ENCODE measurements at places on chromosomes 3 and 15. TPM values are rescaled to one million over a fixed set of nuclear protein-coding genes. Genes with fewer than 3 reads are reported as not detected.

HYAL1 gene
- 4.8 TPM for total RNA-seq

GREM1 gene
- total RNA-seq, result 0.21 TPM

IL5RA gene
- not detected for total RNA-seq

ERC2 gene
- total RNA-seq, result not detected

CACNA2D3 gene
- not detected for total RNA-seq

AMT gene
- 1.7 TPM for total RNA-seq

PPP1R14D gene
- not detected for total RNA-seq

ZKSCAN7 gene
- 1.3 TPM for total RNA-seq

CSPG5 gene
- total RNA-seq, result 0.21 TPM

CCDC191 gene
- 1.7 TPM for total RNA-seq

IGSF11 gene
- total RNA-seq, result not detected

CCNDBP1 gene
- 75.4 TPM for total RNA-seq

SPINK8 gene
- not detected for total RNA-seq

HRH1 gene
- 3.6 TPM for total RNA-seq

SATB1 gene
- 8.7 TPM for total RNA-seq

IQCH gene
- total RNA-seq, result 2.7 TPM

LRRC31 gene
- 0.24 TPM for total RNA-seq

TUBGCP4 gene
- total RNA-seq, result 24.1 TPM

SUSD5 gene
- under 0.01 TPM for total RNA-seq

IMPG2 gene
- total RNA-seq, result under 0.01 TPM

ZIC1 gene
- not detected for total RNA-seq

SMCO1 gene
- not detected for total RNA-seq

LRTM1 gene
- total RNA-seq, result not detected

NANOGP8 gene
- total RNA-seq, result 0.24 TPM

CIP2A gene
- total RNA-seq, result 1.1 TPM

ARL14 gene
- total RNA-seq, result under 0.01 TPM

SEMA5B gene
- 3.4 TPM for total RNA-seq

PGBD4 gene
- 1.5 TPM for total RNA-seq

FBXO40 gene
- not detected for total RNA-seq

ARGFX gene
- not detected for total RNA-seq

SLC12A1 gene
- total RNA-seq, result not detected

SOX14 gene
- total RNA-seq, result not detected

NMNAT3 gene
- total RNA-seq, result 11.3 TPM

PCOLCE2 gene
- 1.1 TPM for total RNA-seq

CD96 gene
- not detected for total RNA-seq

GOLGA8G gene
- total RNA-seq, result not detected

CCRL2 gene
- not detected for total RNA-seq

CISH gene
- 1.3 TPM for total RNA-seq

PODXL2 gene
- total RNA-seq, result 5.5 TPM

SELENOT gene
- 285 TPM for total RNA-seq

ALAS1 gene
- total RNA-seq, result 44.1 TPM

BLM gene
- 1.2 TPM for total RNA-seq

ARL6 gene
- 3.8 TPM for total RNA-seq

TERC gene
- total RNA-seq, result 1,776 TPM
